NCI-H748 treated with DMSO at 0.1 percent for 48 hours (cell line): ENCODE measurements at places on chromosomes 12 and 14.
A peak's percentile ranks its signal among the peaks of the same experiment; 100 is the strongest.

DNA sequence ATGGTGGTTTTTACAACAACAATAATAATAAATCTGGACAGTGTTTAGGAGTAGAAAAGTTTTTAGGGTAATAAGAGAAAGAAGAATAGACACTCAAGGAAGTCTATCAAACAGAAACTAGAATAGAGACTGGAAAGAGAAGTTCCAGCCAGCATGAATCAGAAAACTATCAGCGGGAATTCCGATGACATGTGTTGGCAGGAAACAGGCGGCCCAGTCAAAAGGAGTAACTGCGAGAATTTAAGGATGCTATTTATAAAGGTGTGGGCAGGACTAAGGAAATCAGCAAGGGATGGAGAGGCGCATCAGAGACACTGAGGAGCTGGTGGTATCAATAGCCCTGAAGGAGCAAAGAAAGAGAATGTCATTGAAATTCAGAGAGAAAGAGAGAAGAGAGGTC lies 89.9 kb downstream of the TBX5 start:
- no peak for DNase-seq

- DNase-seq, result no peak
These were observed 5.3 kb downstream of the DNAI7 start for GRCh38 chr12:25189656-25190055.

DNA sequence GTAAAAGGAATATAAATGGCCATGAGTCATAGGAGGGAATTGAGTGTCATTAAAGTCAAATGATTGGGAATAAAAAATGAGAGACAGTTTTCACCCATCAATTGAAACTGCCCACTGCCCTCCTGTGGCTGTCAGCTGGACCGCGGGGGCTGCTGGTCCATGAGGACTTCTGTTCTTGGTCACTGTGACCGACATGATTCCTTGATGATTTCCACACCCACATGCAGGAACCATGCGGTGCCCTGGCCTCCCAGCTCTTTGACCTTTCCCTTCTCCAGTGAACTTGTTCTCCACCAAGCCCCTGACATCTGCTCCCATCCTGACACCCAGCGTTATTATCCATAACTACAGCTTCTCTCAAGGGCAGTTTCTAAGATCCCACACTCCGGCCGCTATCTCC lies 48.4 kb downstream of the C12orf75 start:
- DNase-seq, result peak; percentile 32

DNA sequence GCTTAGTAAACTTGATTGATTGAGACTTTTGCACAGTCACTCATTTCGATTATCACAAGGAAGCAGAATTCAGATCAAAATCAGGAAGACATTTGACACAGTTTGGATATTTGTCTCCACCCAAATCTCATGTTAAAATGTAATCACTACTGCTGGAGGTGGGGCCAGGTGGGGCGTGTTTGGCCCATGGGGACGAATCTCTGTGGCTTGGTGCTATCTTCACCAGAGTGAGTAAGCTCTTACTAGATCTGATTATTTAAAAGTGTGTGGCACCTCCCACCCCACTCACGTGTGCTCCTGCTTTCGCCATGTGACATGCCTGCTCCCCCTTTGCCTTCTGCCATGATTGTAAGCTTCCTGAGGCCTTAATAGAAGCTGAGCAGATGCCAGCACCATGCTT lies 291.4 kb downstream of the PCNX1 start:
- DNase-seq, result no peak

DNA sequence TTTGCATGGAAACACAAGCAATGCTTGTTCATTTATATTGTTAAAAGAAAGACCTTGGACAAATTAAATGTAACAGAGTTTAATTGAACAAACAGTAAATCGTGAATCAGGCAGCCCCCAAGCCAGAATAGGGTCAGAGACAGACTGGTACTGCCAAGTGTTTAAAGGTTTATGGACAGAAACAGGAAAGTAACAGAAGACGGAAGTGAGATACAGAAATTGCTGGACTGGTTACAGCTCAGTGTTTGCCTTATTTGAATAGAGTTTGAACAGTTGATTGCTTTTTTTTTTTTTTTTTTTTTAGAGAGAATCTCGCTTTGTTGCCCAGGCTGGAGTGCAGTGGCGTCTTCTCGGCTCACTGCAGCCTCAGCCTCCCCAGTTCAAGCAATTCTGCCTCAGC lies 50.3 kb downstream of the DAO start:
- DNase-seq, result no peak
